ENCODE measurements at places on chromosomes 1 and 21. TPM values are rescaled to one million over a fixed set of nuclear protein-coding genes. Genes with fewer than 3 reads are reported as not detected.

FNDC10 gene
- polyA plus RNA-seq, result 1.3 TPM

ITLN1 gene
- 1.0 TPM for polyA plus RNA-seq

BATF3 gene
- polyA plus RNA-seq, result 1.6 TPM

ABCA4 gene
- 7.1 TPM for polyA plus RNA-seq

TTC24 gene
- polyA plus RNA-seq, result 0.99 TPM

MYOC gene
- 0.08 TPM for polyA plus RNA-seq

CCDC27 gene
- polyA plus RNA-seq, result 0.17 TPM

PGLYRP3 gene
- polyA plus RNA-seq, result not detected

LCE2A gene
- polyA plus RNA-seq, result not detected

S100A5 gene
- 1.2 TPM for polyA plus RNA-seq

PLA2G2F gene
- polyA plus RNA-seq, result 0.12 TPM

SERTAD4 gene
- 4.3 TPM for polyA plus RNA-seq

DOP1B gene
- 6.4 TPM for polyA plus RNA-seq

GABPB2 gene
- 10.7 TPM for polyA plus RNA-seq

TP73 gene
- 0.40 TPM for polyA plus RNA-seq

OLFM3 gene
- polyA plus RNA-seq, result 30.3 TPM

ZNF691 gene
- 20.8 TPM for polyA plus RNA-seq

DCST1 gene
- polyA plus RNA-seq, result 0.28 TPM

ITLN2 gene
- polyA plus RNA-seq, result not detected

SIM2 gene
- 22.3 TPM for polyA plus RNA-seq

MTARC2 gene
- 55.1 TPM for polyA plus RNA-seq
